ENCODE measurements at places on chromosomes 12 and 14.
A peak's percentile ranks its signal among the peaks of the same experiment; 100 is the strongest.

- no peak for ATAC-seq
These were observed 468.0 kb downstream of the FUT8 start for GRCh38 chr14:65880507-65880906.

- no peak for ATAC-seq
These were observed 1306.3 kb upstream of the TMEM132C start for GRCh38 chr12:126960709-126961108.

- no peak for ATAC-seq
These were observed 1.8 kb downstream of the ARID2 start for GRCh38 chr12:45731190-45731775.

DNA sequence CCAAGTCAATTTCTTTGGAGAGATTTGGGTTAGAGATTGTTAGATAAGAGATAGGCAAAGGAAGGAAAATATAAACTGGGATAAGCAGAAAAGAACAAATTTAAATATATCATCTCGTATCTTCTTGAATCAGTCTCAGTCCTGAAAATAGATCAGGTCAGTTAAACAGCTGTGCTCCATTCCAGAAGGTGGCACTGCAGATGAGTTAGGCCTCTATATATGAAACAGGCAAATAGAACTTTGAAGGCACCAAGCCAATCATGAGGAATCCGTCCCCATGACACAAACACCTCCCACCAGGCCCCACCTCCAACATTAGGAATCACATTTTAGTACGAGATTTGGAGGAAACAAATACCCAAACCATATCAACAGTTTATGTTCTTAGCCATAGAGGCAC, 605.5 kb upstream of the USP15 start:
- ATAC-seq: no peak

DNA sequence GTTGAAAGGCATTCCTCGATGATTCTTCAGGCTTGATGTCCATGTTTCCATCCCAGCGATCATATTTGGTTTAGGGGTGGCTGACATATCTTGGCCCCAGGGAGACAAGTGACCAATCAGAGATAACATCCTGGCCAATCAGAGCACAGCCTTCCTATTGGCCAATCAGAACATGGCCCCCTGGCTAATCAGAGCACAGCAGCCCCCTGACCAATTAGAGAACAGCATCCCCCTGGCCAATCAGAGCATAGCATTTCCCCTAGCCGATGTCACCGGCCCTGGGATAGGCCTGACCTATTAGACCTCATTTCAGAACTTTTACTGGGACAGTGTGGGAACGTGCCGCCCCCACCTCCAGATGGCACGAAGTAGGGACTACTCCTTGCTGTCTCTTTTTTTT, 182.2 kb downstream of the AACS start:
- ATAC-seq: no peak

- no peak for ATAC-seq
These were observed 133.1 kb downstream of the TMEM30B start for GRCh38 chr14:61147831-61148549.

DNA sequence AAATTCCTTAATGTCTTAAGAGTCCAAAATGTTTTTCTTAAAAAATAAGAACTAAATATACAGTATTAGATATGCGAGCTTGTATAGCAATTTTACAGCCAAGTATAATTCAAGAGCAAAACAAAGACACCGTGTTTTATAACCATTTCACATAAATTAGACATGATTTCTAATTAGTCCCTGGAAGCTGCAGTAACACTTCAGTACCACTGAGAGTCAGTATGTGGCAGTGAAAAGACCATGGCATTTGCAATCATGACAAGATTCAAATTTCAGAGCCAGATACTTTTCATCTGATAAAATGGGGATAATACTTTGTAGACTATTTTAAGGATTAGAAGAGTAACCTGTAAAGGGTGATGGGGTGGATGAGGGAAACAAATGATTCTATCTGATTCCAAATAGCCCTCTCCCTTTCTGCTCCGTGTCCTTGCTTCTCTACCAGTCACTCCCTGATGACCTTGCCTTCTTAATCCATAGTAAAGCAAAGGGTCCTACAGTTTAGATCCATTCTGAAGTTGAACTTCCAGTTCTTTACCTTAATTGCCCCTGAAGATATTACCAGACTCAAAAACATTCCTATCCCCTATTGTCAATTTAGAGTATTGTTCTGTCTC, 145.4 kb upstream of the ABCD2 start:
- ATAC-seq: no peak

GRCh38 chr12:30813525-30814294, 59.0 kb upstream of the CAPRIN2 start:
- ATAC-seq: no peak

DNA sequence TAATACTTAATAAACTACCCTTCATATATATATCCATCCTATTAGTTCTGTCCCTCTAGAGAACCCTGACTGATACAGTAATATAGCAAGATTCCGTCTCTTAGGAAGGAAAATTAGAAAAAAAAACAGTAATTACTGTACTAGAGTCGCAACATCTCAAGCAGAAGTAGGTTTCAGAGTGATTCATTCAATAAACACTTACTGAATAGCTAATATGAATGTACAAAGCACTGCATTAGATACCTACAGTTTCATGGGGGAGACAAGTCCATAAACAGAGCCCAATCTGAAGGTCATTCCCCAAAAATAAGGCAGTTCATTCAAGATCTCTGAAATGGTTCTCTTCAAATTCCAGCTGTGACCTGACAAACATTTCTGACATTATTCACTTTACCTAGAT, 9.9 kb downstream of the CERS5 start:
- ATAC-seq: no peak

- ATAC-seq: no peak
These were observed 366.8 kb upstream of the MIS18BP1 start for GRCh38 chr14:45619831-45620230.

GRCh38 chr14:104355101-104356019, 217.0 kb downstream of the KIF26A start:
- no peak for ATAC-seq

GRCh38 chr14:99605299-99605961, 1.4 kb upstream of the CCDC85C start:
- peak; percentile 14 for ATAC-seq

- ATAC-seq: peak; percentile 22
These were observed 48.4 kb downstream of the ANAPC7 start for GRCh38 chr12:110355073-110355472.

GRCh38 chr12:45354399-45354798, 138.5 kb downstream of the ANO6 start:
- ATAC-seq: no peak

DNA sequence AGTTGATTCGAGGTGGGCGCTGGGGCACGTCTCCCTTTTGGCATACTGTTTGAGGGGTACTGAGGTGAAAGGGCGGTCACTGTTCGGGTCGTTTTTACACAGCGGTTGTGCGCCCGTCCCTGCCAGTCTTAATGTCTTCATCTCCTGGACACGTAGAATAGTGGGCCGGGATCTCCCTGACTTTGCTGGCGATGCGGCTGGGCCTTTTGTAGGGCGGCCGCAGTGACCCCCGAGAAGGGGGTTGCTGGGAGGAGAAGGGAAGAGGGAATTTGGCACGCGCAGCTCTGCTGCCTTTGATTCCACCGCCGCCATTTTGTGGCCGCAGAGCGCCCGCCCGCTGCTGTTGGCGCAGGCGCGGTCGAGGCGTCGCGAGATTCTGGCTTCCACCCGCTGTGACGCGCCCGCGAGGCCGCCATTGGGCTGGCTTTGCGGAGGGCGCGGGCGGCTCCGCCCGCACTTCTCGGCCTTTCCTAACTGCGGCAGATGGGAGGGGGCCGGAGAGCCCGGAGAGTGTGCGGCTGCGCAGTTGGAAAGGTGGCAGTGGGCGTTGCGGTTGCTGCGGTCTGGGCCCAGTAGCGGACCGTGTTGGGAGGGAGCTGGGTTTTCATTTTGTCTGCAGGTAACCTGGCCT, 542 bp downstream of the SRSF5 start:
- peak; percentile 79 for ATAC-seq

DNA sequence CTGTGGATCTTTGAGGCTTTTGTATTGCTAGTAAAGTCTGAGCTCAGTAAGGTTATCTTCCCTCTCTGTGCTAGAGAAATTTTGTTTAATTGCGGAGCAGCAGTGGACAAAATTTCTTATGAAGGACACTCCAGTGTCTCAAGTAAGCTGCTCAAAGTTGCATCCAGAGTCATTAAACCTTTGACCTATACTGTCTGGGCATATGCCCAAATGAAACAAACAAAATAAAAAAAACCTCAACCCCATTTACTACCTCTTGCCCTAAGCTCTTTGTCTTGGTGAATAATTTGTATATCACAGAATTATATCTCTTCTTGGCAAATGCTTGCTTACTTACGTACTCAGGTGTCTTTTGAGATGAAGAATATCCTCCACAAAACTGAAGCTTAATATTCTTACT, 465.2 kb downstream of the SOX5 start:
- ATAC-seq: no peak

DNA sequence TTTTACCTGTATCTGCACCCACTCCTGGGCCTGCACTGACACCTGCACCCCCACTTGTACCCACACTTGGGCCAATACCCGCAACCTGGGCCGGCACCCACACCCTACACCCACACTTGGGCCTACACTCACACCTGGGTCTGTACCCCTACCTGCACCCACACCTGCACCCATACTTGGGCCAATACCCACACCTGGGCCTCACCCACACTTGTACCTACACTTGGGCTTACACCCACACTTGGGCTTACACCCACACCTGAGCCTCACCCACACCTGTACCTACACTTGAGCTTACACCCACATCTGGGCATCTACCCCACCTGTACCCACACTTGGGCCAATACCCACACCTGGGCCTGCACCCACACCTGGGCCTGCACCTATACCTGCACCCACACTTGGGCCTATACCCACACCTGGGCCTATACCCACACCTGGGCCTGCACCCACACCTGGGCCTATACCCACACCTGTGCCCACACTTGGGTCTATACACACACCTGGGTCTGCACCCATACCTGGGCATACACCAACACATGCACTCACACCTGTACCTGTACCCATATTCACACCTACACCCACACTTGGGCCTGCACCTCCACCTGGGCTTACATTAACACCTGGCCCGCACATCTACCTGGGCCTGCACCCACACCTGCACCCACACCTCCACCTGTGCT, 39.2 kb downstream of the DAO start:
- no peak for ATAC-seq

GRCh38 chr12:51323317-51323960, 535 bp downstream of the BIN2 start:
- peak; percentile 46 for ATAC-seq

DNA sequence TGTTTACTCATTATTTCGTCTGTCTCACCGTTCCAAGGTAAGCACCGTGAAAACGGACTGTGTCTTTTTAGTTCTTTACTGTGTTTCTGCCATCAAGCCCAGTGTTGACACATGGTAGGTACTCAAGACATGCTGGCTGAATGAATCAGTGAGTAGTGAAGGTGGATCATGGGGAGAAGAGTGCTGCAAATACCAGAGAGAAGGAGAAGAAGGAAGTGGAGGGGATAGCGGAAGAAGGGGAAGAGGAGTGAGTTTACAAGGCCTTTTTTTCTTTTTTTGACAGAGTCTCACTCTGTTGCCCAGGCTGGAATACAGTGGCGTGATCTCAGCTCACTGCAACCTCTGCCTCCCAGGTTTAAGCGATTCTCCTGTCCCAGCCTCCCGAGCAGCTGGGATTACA, 54.6 kb downstream of the ETV6 start:
- ATAC-seq: no peak

All from activated CD4-positive, CD25-positive, alpha-beta regulatory T cell treated with anti-CD3 and anti-CD28 coated beads, Interleukin-2, amount 50 U/mL, for 24 hours (primary cell).